ENCODE measurements at places on chromosomes 2 and 18.
A peak's percentile ranks its signal among the peaks of the same experiment; 100 is the strongest.

DNA sequence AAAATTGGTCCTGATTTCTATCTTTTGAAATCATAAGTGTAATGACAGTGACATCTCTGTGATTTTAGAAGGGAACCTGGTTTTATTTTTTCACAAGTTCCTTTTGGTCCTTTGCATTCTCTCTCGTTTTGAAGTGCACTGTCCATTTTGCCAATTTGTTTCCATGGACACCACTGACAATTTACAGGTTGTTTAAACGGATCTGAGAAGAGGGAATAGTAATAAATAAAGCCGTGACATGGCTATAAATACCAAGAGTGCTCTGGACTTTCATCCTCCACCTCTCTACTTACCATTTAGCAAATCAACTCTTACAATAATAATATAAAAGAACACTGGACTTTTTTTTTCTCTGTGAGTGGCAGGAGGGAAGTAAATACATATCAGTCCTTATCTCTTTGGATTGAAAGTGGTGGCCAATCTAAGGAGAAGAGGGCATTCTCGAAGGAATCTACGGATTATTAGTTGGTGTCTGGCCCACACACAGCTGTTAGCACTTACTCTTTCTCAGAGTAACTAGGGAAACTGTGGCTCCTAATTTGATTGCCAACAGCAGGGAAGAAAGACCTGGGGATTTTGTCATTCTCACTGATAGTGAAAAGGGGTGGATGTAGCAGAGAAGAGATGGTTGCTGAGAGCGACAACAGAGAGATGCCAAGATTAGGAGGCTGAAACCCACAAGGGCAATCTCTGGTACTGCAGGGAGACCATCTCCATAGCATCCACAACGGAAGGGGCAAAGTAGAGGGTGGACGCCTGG is 108.7 kb upstream of the FSHR start:
- DNase-seq, result no peak

DNA sequence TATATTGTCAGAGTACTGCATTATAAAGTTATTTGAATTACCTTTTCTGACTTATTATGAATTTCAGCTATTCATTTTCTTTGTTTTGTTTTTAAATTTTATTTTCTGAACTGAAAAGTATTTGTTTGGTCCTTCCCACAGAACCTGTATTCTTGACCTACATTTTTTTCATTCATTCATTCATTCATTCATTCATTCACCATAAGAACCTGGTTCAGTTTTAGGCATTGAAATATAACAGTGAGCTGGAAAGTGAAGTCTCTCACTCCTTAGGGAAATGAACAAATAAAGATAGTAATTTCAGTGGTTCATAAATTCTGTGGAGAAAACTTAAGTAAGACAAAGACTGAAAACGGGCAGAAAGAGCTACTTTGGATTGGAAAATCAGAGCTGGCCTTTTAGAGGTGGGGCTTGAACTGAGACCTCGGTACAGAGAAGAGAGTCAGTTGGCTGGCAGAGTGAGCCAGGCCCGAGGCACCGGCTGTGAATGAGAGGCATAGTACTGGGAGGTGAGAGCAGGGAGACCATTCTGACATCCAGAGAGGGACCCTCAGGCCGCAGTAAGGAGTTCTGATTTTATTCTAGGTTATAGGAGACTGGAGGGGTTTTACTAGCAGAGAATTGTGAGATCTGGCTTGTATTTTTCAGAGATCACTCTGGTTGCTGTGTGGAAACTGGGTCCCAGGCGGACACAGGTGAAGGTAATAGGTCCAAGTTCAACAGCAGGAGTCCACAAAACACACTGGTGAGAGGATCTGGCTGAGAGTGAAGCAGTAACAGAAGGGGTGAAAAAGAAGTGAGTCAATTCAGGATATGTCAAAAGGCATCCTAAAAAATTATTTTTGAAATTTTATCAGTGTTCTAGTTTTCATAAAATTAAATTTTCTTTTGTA is 75.8 kb upstream of the FN1 start:
- no peak for DNase-seq

GRCh38 chr2:230042195-230042594 is 26.5 kb downstream of the SLC16A14 start:
- DNase-seq, result no peak

- DNase-seq, result no peak
Measured at GRCh38 chr2:21333684-21334083, 209.9 kb downstream of the TDRD15 start.

GRCh38 chr18:31100436-31101182 is 1.6 kb downstream of the DSC2 start:
- DNase-seq, result no peak

DNA sequence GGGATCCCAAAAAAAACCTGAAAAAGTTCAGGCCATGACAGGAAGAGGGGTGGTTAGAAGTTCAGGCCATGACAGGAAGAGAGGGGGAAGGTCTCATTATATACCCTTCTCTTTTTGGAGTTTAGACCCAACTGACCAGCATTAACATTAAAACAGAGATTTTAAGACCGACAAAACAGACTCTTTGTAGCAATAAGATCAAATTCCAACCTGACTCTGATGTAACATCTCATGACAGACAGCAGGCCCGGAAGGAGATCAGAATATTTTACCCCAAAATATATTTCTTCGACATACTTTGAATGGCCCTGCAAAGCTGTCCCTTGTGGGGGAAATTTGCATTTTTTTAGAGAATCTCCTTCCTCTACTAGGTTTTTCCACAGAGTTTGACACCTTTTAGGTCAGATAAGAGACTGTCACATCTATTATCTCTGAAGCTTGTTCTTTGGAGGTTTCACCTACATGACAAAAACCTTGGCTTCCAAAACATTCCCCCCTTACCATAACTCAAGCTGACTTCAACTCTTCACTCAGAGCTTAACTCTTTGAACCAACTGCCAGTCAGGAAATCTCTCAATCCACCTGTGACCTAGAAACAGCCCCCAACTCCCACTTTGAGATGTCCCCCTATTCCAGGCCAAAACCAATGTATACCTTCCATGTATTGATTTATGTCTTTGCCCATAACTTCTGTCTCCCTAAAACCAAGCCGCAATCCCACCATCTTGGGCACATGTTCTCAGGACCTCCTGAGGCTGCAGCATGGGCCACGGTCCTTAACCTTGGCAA is 51.0 kb upstream of the B3GNT2 start:
- no peak for DNase-seq

GRCh38 chr2:37707393-37707792 is 36.0 kb upstream of the CDC42EP3 start:
- DNase-seq, result no peak

DNA sequence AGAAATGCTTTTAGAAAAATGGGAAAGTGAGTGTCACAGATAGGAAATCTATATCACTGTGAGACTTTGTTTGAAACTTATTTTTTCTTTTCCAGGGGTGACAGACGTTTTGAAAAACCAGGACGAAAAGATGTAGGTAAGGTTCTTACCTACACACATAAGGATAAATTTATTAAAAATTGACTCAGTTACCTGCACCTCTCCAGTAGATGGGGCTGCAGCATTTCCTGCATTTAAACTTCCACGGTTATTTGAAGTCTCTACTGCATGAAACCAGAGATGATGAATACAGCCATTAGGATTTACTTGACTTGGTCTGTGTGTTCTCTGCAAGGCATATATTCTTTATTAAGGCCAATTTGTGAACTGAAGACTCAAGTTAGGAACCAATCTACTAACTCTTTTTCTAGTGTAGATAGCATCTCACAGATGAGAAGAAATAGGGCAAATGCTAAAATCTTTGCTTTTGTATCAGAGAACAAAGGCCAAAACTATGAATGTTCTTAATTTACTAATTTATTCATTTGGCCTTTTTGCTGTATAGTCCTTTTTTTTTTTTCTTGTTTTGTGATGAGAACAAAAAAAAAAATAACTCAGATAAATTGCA is 15.0 kb downstream of the KCNJ13 start:
- DNase-seq, result no peak

- DNase-seq, result no peak
Measured at GRCh38 chr2:185201063-185201462, 537.5 kb upstream of the FSIP2 start.

DNA sequence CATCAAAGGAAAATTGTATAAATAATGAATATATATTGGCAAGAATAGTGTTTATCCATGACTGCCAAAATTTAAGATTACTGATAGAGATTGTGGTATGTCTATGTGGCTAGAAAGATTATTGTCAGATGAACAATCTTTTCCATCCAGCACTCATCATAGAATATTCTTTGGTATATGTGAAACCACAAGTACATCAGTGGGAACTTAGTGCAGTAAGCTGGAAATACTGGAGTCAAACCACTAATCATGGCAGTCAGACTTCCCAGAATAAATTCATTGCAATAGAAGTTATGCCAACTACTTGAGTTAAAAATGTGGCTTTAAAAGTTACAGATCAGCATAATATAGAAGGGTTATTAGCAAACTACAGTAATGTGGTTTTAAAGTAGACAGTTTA is 310.3 kb downstream of the GULP1 start:
- DNase-seq, result no peak

DNA sequence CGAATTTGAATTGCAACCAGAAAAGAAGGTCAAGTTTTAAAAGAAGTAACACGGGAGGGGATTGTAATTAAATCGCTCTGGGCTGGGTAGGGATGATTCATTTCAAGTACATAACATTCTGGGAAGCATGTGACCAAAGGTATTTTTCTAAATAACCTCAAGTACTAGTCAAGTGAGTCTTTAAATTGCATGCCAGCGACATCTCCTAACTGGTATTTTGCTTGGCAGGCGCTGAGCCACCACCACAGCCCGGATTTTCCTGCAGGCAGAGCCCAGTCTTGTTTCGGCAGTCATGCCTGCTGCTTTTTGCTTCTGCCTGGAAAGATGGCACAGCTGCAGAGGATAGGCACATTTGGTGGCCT is 33.7 kb upstream of the NPAS2 start:
- peak; percentile 56 for DNase-seq

DNA sequence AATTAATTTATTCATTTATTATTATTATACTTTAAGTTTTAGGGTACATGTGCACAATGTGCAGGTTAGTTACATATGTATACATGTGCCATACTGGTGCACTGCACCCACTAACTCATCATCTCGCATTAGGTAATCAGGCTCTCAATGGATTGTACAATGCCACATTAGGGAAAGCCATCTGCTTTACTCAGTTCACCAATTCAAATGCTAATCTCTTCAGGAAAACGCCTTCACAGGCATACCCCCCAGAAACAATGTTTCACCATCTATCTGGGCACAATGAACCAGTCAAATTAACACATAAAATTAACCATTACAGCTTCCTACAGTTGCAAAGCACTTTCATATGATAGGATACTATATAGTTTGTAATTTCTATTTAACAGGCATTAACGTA is 84.8 kb upstream of the DNAJC10 start:
- no peak for DNase-seq

GRCh38 chr2:221569871-221570270 is 2.2 kb downstream of the EPHA4 start:
- DNase-seq, result no peak

GRCh38 chr2:175126661-175127060 is 41.3 kb downstream of the ATF2 start:
- no peak for DNase-seq

GRCh38 chr2:20212459-20212870 is 12.5 kb downstream of the SDC1 start:
- DNase-seq, result no peak

DNA sequence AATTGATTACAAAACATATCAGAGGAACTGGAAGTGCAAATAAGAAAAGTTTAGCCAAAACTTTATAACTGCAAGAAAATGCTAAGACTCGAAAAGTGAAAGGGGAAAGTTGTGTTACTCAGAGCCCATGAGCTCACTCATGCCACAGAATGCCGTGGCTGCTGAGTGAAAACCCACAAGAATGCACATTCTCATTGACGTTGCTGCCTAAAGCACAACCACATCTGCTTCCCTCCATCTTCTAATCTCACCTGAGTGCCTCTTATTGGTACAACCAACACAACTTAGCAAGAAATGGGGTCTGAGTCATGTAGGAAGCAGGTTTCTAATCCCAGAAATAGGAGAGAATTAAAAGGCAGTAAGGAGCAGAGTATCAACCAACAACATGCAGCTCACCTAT is 259.7 kb downstream of the LNPK start:
- DNase-seq, result no peak

- DNase-seq, result no peak
Measured at GRCh38 chr2:180983468-180984242, 3.2 kb downstream of the UBE2E3 start.

DNA sequence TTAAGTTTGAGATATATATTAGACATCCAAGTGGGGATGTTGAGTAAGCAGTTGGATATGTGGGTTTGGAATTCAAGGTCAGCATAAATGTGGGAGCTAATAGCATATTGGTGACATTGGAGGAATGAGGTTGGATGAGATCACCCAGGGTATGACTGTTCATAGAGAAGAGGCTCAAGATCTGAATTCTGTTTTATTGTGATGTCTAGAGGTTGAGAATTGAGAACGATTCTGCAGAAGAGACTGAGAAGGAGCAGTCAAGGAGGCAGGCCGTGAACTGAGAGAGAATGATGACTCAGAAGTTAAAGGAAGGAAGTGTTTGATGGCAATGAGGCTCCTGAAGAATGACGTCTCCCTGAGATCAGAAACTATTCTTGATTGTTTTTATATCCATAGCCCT is 5.9 kb downstream of the SERPINB11 start:
- DNase-seq, result peak; percentile 2

DNA sequence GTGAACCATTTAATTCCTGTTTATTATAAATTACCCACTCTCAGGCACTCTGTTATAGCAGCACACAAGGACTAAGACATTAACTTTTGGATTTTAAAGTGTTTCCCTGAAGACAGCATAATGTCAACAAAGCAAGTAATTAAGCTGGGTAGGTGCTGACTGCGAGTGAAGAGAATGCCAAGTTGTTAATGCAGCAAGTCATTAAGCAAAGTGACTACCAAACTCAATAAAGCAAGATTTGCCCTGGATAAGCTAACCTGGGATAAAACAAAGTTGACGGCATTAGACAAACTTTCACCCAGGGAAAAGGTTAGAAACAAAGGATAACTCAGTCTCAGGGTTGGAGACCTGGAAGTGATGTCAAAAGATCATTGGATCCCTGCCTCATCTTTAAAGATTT is 28.4 kb upstream of the NABP1 start:
- DNase-seq, result no peak

DNA sequence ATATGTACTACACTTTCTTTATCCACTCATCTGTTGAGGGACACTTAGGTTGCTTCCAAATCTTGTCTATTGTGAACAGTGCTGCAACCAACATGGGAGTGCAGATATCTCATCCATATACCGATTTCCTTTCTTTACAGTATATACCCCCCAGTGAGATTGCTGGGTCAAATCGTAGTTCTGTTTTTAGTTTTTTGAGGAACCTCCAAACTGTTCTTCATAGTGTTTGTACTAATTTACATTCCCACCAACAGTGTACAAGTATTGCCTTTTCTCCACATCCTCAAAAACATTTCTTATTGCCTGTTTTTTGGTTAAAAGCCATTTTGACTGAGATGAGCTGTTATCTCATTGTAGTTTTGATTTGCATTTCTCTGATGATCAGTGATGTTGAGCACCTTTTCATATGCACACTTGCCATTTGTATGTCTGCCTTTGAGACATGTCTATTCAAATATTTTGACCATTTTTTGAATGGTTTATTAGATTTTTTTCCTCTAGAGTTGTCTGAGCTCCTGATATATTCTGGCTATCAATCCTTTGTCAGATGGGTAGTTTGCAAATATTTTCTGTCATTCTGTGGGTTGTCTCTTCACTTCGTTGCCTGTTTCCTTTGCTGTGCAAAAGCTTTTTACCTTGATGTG is 12.2 kb downstream of the PLEK start:
- no peak for DNase-seq

All from T1000 (cell line).